Activated naive CD4-positive, alpha-beta T cell treated with anti-CD3 and anti-CD28 coated beads for 36 hours (primary cell): ENCODE measurements at places on chromosomes 3 and 15. TPM values are rescaled to one million over a fixed set of nuclear protein-coding genes. Genes with fewer than 3 reads are reported as not detected.

SAXO2 gene
- total RNA-seq, result 0.69 TPM

DNA sequence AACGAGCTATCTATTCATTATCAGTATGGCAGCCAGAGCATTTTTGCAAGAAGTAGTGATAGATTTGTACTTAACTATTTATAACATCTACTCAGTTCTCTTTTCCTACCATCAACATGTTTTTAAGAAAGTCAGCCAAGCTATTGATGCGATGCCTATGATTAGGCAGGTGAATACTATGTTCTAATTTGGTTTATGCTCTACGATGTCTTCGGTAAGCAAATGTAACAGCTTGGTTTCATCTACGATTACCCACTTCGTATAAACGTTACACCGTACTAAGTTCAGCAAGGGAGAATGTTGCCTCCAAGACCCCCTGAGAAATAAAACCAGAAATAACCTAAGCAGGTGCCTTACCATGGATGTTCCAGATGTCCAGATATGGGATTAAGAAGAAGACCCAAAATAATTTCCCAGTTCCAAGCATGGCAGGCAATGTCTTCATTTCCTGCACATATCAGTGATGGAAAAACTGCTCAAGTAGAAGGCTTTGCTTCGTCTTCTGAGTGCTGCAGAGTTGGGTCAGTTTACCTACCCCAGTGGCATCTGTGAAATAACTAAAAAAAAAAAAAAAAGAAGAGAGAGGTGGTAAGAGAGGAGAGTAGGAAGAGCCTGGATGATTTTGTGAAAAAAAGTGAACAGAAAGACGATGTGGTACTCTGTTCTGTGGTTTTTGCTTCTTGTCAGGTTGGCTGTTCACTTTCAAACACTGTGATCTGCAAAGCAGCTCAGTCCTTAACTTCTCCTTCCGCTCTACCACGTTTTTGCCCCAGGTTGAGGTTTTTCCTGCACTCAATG lies at the start of gene BTLA:
BTLA (minus strand) TSS at position 559 of the 798 bp plus-strand sequence; CDS start at position 445, 114 bp downstream.
- peak; percentile 71 for DNase-seq

DNA sequence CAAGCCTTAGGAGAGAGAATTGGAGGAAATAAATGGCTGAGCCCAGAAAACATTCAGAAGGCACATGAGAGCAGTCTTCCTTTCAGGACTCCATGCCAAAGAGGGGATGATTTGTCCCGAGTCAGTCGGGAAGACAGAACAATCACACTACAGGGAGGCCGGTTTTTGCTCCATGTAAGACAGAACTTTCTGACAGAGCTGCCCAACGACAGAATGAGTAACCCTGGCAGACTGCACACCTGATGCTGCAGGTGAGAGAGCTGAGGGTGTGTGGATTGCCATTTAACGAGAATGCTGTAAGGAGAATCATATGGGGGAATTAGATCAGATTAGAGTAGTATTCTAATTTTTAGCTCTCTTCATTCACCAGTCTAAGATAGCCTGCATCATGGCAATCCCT lies 533.0 kb downstream of the EPHB1 start:
- DNase-seq, result no peak

- peak; percentile 11 for DNase-seq
Measured at GRCh38 chr15:39429898-39430357, 151.0 kb upstream of the THBS1 start.

GRCh38 chr3:119862616-119863015 lies 80.7 kb downstream of the NR1I2 start:
- no peak for DNase-seq
